A172 (cell line): ENCODE measurements at places on chromosomes 7 and 10.
A peak's percentile ranks its signal among the peaks of the same experiment; 100 is the strongest.

- no peak for DNase-seq
Measured at GRCh38 chr10:49273082-49273465, 25.9 kb upstream of the C10orf71 start.

GRCh38 chr10:43622038-43622437 is 15.8 kb downstream of the ZNF485 start:
- DNase-seq: no peak

DNA sequence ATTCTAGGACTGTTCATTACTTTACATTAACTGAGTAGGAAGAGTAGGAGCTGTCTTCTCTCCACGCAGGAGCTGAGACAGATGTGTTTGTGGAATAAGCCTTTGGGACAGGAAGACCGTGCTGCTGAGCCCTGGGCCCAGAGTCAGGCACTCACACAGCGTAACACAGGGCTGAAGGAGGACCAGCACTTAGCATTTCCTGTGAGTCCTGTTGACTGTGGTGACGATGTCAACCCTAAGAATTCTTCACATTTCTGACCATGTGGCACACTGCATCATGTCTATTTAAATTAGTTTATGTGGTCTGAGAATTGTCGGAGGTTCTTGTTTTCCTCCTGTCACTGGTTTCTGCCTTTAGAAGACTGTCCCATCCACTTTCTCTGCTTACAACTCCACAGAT is 117.2 kb downstream of the PIP4K2A start:
- DNase-seq: peak; percentile 61

DNA sequence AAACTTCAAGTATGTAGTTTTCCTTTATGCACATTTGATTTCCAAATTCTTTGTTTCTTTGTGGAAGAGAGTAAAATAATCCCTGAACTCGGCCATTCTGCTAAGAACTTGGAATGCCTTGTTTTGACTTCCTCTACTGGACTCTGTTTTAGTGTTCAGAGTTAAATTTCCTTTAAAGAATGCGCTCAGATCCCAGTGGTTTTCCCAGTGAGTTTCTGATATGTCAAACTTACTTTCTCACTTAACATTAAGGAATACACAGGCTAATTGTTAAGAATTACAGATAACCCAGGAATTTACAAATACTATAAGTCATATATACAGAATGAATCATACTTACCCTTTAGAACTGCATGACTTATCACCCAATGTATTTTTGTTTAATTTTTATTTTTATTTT is 1067.6 kb upstream of the CELF2 start:
- no peak for DNase-seq
